Cerebellum (tissue), 4 donors: ENCODE measurements at places on chromosomes 3 and 15.

DNA sequence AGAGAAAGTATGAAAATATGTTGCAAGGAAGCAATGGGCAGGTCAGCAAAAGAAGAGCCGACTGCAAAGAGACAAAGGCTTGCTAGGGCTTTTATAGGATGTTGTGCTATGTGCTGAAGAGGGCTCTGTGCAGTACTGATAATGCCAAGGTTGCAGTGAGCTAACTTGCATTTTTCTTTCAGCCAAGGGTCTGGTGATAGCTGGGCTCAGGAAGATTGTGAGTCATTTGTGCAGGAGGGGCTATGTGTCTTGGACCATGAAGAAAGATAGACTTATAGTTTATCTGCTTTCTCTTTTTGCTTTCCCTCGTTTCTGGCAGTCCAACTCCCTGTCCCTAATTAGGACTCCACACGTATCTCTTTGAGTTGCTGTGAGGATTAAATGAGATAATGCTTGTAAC, 64.5 kb upstream of the LRIG1 start:
- no peak for DNase-seq

GRCh38 chr15:29900237-29901189, 78.2 kb upstream of the TJP1 start:
- no peak for DNase-seq

- DNase-seq = no peak
Observed at GRCh38 chr3:29513236-29513635, 232.4 kb downstream of the RBMS3 start.

- no peak for DNase-seq
Observed at GRCh38 chr3:184366619-184367289, 5.2 kb downstream of the POLR2H start.

DNA sequence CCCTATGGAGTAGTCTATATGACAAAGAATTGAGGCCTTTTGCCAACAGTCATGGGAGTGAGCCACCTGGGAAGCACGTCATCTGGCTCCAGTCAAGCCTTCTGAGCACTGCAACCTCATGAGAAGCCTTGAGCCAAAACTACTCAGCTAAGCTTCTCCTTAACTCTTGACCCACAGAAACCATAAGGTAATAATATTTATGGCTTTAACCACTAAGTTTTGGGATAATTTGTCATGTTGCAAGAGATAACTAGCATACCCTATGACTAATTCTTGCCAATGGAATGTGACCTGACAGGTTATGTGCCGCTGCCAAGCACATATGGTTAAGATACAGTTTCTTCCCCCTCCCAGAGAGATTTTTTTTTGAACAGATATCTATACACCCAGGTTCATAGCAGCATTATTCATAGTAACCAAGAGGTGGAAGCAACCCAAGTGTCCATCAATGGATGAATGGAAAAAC, 11.8 kb upstream of the SLC6A11 start:
- no peak for DNase-seq

GRCh38 chr3:124264346-124264745, 272.4 kb upstream of the ROPN1 start:
- DNase-seq = no peak
